ENCODE measurements at places on chromosomes 6 and 20.

GRCh38 chr20:17026346-17026745, 200.5 kb upstream of the PCSK2 start:
- no peak for DNase-seq

DNA sequence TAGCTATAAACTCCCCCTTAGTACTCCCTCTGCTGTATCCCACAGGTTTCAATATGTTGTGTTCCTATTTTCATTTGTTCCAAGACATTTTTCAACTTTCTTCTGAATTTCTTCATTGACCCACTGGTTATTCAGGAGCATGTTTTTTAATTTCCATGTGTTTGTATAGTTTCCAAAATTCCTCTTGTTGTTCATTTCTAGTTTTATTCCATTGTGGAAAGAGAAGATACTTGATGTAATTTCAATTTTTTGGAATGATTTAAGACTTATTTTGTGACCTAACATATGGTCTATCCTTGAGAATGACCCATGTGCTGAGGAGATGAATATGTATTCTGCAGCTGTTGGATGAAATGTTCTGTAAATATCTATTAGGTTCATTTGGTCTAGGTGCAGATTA, 497.2 kb downstream of the BCKDHB start:
- no peak for DNase-seq

GRCh38 chr20:63537525-63538203, 488 bp upstream of the PTK6 start:
- peak; percentile 94 for DNase-seq

DNA sequence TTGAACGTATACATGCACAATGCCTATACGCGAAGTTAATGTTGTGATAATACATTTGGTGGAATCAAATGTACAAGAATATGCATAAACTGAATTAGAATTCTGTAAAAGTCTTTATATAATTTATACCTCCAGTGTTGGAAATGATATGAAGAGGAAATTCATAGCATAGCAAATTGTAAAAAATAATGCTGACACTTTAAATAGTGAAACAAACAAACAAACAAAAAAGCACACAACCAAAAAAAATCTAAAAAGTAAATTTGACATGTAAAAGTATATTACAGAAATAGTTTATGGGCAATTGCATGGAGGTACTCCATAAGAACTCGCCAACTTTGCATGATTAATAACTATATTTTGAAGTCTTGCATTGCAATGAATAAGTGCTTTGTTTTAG, 780.9 kb downstream of the TBC1D32 start:
- no peak for DNase-seq

GRCh38 chr20:10665791-10666190, 8.0 kb downstream of the JAG1 start:
- no peak for DNase-seq

GRCh38 chr6:25309886-25310285, 30.7 kb downstream of the CARMIL1 start:
- DNase-seq: no peak

- DNase-seq: no peak
Observed at GRCh38 chr20:57612916-57613315, 7.3 kb downstream of the ZBP1 start.

- DNase-seq: no peak
Observed at GRCh38 chr6:125948455-125948854, 8.1 kb upstream of the HINT3 start.

GRCh38 chr6:3912361-3913076, 63.3 kb downstream of the FAM50B start:
- no peak for DNase-seq

DNA sequence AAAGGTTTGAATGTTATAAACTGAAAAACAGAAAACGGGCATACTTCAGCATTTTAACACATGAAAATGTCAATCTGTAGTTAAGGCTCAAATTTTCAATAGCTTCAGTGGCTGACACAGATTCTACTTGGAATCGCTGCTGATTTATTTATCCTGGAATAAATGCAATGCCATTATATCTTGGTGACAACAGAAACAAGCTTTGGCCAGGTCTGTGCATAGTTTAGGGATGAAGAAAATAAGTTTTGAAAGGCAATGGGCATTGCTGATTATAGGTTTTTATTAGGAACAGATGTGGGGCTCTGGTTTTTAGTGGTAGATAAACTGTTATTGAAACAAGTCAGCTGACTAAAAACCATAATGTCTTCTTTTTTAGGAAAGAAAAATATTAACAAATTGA, 96.8 kb upstream of the SOX4 start:
- no peak for DNase-seq

GRCh38 chr6:109695468-109695867, 4.4 kb downstream of the FIG4 start:
- DNase-seq: no peak

GRCh38 chr6:136643850-136644596, 93.8 kb upstream of the MAP7 start:
- peak; percentile 64 for DNase-seq

GRCh38 chr6:168525926-168526630, 85.1 kb downstream of the SMOC2 start:
- no peak for DNase-seq

DNA sequence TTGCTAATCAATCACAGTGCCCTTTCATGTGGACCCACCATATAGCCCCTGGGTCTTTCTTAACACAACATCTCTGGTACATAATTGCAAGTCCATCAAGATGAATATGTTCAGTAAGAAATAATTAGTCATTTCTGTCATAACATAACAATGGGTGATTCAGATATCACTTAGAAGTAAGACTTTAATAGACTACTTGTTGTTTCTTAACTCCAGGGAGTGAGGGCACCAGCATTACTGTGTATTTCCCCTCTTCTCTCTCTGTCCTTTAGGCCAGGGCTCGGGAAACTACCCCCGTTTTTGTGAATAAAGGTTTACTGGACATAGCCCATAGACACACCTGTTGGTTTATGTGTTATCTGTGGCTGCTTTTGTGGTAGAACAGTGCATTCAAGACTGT, 123.5 kb downstream of the SLC24A3 start:
- no peak for DNase-seq

DNA sequence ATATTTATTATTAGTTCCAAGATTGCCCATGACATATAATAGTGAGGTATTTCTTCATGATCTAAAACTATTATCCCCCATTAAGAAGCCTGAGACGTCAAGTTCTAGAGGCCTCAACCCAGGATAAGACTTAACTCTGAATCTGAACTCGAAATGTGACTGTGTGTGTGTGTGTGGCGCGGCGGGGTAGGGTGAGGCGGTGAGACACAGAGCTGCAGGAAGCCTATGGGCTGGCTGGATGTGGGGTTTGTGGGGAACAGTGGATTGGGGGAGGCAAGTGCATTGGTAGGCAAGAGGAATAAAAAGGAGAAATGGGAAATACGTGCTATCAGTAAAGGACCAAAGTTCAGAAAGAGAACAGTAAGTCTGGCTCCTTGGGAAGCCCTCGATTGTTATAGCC, 66.5 kb upstream of the RNF146 start:
- no peak for DNase-seq

GRCh38 chr20:44805979-44806620, 4.2 kb downstream of the RIMS4 start:
- no peak for DNase-seq

- DNase-seq: peak; percentile 37
Observed at GRCh38 chr20:1434571-1435336, 31.9 kb downstream of the NSFL1C start.

GRCh38 chr6:160275511-160276003, 16.9 kb upstream of the SLC22A2 start:
- no peak for DNase-seq

GRCh38 chr20:32966881-32967781, 37.1 kb downstream of the SUN5 start:
- DNase-seq: no peak

- DNase-seq: no peak
Observed at GRCh38 chr20:21436205-21436604, 38.9 kb upstream of the NKX2-4 start.

GRCh38 chr6:139926711-139927110, 552.3 kb upstream of the CITED2 start:
- no peak for DNase-seq

DNA sequence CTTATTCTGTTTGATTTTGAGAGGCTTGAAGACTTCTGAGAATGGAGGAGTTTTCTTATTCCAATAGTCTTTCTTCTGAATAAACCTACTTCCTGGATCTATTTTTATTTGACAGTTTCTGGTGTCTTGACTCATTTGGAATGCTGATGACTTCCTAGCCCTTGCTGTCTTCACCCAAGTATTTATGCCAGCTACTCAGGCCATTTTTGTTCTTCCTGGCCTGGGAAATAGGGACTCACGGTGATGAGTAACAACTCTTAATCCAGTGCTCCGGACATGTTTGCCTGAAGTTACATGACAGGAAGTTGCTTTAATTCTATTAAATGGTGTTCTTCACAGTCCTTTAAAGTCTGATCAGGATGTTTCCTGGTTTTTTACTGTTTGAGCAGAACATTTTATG, 272.1 kb upstream of the EYS start:
- DNase-seq: no peak

GRCh38 chr6:127690092-127690491, 113.1 kb downstream of the C6orf58 start:
- no peak for DNase-seq

DNA sequence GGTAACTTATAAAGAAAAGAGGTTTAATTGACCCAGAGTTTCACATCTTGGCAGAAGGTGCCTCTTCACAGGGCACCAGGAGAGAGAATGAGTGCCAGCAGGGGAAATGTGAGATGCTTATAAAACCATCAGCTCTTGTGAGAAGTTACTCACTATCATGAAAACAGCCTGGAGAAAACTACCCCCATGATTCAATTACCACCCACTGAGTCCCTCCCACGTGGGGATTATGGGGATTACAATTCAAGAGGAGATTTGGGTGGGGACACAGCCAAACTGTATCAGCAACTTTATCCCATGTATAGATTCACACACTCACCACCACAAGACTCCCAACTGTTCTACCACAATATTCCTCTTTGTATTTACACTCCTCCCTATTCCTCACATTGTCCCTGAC, 10.6 kb downstream of the PDSS2 start:
- DNase-seq: no peak

DNA sequence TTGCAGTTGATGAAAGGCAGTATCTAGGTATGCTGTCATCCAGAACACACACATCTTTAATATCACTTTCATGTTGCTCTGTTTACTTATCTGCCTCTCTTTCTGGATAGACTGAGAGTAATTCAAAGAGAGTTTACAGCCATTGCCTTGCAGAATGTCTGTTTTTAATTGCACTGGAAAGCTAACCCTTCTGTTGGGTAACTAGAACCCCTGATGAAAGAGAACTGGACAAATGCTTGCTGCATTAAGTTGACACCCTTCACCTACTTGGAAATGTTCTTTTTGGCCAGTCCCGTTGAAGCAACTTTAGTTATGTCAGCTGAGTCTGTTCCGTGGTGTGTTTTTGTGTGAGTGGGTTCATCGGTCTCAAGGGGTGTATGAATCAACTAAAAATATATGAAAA, 383.8 kb upstream of the CITED2 start:
- DNase-seq: no peak

Measured in activated T-cell treated with anti-CD3 and anti-CD28 coated beads for 48 hours (primary cell).